ENCODE measurements at places on chromosomes 1 and 21.

DNA sequence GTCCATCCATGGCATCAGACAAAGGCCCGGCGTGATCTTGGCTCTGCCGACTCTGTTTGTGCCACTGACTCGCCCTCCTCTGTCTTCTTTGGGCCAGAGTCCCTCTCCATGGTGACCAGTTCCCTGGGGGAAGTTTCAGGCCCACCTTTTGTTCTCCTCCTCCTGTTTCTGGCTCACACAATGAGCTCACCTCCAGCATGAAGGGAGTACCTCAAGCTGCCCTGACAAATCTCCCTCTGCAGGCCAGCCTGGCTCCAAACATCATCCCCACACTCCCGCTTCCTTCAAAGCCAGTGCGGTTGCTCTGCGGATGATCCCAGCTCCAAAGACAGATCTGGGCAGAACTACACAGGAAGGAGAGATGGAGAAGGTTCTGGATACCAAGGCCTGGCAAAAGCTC lies 576.6 kb downstream of the NPHP4 start:
- no peak for DNase-seq

DNA sequence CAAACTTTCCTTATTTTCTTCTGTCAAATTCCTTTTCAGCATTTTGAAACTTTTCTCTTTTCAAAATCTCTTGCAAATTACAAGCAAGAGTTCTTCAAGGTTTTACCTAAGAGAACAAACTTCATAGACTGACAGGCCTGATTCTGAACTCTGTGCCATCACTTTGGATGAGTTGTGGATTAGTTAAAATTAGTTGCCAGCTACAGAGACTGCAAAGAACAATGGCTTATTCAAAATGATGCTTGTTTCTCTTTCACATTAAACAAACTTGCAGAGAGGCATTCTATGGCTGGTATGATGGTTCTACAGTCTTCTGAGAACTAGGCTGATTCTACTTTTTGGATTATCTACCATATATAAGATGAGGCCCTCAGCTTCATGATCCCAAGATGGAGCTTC lies 3.8 kb downstream of the LRRC8B start:
- no peak for DNase-seq

DNA sequence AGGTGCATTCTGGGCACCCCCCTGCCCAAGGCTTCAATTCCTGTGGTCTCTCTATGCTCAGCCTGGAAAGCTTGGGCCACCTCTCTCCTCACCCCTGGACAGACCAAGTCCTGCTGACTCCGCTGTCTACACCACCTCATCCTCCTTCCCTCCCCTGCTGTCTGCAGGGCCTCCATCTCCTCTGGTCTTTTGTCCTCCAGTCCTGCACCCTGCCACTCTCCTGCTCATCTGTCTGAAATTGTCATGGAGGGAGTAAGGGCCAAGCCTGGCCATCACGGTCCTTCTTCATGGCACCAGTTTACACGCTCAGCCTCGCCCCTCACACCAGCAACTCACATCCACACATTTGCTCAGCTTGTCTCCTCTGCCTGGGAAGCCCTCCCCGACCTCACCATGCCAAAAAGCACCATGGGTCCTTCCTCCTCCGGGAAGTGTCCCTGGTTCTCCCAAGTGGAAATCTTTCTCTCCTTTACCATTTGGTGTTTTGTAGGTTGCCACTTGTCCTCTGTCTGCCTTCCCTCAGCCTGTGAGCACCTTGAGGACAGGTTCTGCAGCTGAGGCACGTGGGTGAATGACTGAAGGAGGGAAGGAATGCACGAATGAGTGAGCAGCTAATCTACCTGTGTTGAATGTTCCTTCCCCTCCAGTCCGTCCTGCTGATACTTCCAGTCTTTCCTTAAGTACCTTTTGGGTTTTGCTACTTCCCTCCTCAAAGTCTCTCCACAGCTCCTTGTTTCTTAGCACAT lies 2.1 kb upstream of the SLC2A1 start:
- DNase-seq: no peak

DNA sequence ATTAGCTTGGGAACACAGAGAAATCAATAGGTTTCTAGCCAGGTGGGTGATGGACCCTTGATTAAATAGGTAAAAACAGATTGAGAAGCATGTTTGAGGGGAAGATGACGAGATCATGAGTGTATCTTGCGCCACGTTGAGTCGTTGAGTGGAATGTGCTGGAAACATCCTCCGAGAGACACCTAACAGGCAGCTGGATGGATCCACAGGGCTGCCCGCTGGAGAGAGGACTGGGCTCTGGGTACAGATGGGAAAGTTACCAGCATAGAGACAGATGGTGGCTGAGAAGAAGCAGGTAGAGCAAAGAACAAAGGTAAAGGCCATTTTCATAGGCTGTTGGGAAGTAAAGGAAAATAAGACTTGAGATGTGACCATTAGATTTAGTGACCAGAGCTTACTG lies 15.6 kb downstream of the BATF3 start:
- DNase-seq: no peak

DNA sequence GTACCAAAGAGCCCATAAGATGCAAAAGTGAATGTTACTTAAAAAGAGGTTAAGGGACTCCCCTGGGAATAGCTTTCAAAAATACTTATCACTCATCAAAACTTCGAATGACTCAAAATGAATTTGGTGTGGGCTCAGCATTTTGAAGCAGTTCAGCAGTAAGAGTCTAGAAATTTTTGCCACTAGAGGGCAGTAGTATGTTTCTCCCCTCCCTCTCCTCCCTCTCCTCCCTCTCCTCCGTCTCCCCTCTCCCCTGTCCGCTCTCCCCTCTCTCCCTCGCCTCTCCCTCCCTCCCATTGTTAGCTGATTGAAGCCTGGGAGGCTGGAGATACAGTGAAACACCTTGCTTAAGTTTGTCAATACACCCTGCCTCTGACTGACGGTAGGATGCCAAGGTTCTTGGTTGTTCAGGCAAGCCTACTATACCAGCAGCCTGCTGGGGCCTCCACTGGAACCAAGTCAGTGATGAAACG lies 70.8 kb upstream of the TENT5C start:
- DNase-seq: peak; percentile 10

DNA sequence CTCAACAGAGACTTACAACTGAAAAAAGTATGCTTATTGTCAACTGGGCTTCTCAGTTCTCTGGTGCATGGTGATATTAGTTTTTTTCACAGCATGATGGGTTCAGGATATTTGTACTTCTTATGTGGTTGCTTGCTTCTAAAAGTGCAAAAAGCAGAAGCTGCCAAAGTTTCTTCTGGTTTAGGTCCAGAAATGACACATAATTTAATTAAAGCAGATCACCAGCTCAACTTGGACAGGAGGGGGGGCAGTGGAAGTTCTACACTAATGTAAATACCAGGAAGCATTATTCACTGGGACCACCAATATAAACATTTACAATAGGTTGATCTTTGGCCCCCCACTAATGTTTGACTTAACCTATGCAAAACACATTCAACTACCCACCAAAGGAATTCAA lies 354.8 kb upstream of the BRINP3 start:
- DNase-seq: no peak

DNA sequence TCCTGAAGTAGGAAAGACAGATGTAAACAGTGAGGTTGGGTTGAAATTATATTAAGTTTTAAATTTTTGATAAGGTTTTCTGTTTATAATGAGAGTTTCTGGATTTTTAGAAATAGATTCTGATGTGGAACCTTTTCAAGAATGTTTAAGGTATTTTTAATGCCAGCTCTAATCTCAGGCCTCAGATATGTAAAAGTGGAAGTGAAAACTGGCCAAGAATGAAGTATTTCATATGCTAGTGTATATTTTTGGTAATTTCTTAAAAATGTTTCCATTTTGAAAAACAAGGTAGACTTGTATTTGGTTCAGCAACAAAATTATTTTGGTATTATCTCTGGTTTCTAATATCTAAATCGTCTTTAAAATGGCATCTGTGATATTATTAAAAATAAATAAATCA lies 14.4 kb downstream of the IFNAR1 start:
- no peak for DNase-seq

DNA sequence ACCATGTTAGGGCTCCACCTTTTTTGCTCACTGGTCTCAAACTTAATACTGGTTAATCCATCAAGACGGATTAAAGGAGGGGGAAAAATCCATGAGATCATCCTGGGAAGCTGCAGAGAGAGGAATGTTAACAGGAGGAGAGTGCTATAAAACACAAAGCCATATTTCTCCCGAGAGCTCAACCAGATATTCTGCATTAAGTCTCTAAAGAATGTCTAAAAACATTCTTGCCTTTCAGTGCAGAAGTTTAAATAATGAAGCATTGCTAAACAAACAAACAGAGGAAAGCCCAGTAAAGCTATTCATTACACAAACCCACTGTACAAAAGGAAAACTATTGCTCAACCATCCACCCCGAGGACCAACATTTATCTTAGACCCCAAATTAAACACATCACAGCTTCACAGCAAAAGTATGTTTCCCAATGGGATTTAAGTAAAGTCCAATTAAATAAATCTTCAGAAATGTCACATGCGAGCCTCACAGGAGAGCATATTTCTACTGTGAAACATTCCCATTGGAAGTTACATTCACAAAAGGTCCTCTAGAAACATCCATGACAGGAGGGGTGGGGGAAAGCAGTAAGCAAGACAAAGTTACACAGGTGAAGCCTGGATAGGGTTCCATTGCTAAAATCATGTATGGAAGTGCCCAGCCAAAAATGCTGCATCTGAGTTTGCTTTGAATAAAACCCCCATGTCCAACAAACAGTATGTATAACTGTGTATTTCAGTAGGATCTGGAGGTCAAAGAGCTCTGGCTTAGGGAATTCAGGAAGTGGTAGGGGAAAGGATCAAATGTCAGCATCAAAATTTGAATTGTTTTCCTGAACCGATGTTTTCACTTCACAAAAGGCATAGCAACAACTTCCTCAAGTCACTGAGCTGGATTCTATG lies 23.3 kb downstream of the DUSP10 start:
- no peak for DNase-seq

GRCh38 chr21:36968976-36969375 lies 2.5 kb upstream of the HLCS start:
- DNase-seq: no peak
